ENCODE measurements at places on chromosomes 16 and 17.

DNA sequence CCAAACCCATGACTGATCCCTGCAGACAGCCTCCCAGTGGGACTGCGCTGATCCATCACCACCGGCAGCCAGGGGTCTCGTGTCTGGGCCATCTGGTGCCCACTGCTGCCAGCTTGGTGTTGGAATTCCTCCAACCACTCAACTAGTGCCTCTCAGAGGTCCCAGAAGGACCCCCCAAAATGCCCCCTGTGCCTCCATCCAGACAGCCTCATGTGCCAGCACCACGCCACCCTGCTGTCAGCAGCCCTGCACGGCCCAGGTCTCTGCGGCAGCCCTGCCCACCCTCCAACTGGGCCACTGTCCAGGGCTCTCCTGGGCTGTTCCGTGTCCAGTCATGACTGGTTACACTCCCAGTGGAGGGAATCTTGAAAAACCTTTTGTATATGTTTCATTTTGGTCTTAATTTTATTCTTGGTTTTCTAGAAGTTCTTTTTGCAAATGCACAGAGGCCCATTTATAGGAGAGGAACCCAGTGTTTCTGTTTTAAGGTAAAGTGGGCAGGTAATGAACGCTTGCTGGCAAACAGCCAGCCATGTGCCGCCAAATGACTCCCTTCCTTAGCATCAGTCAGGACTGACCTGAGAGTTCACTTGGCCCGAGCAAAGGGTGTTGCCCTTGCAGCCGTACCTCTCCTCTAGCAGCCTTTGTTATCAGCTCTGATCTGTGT, 34.6 kb downstream of the GRIN2C start:
- DNase-seq, result no peak

- DNase-seq, result no peak
Measured at GRCh38 chr16:52494621-52495020, 52.3 kb downstream of the TOX3 start.

DNA sequence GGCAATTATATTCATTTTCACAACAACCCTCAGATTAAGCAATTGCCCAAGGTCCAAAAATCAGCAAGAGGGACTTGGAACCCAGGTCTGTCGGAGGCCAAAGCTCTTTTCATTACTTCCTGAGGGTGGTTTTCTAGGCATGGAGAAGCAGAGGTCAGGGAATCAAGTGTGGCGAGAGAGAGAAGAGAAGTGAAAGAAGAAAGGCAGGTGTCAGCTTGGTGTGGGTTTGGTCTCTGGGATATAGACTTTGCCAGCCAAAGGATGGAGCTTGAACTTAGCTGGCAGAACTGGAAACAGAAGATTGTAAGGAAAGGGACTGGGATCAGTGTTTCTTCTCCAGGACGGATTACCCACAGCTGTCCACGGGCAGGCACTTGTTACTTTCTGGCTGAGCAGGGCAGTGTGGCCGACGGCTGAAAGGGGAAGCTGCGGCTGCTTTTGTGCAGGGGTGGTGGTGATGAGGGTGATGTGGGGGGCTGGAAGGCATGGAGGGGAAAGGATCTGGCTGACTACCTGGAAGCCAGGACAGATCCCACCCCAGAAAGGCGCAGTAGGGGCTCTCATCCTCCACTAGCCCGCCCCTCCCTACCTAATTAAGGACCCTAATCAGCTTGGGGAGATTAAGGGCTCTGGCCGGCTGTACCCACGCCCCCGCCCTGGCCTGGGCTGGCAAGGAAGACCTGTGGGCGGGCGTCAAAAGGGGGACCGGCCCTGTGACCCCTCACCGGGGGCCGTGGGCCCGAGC, at the start of gene GUCY2D:
GUCY2D (plus strand) TSS at position 640 of the 745 bp plus-strand sequence. CDS start 433 bp downstream, outside the sequence.
- DNase-seq, result no peak

DNA sequence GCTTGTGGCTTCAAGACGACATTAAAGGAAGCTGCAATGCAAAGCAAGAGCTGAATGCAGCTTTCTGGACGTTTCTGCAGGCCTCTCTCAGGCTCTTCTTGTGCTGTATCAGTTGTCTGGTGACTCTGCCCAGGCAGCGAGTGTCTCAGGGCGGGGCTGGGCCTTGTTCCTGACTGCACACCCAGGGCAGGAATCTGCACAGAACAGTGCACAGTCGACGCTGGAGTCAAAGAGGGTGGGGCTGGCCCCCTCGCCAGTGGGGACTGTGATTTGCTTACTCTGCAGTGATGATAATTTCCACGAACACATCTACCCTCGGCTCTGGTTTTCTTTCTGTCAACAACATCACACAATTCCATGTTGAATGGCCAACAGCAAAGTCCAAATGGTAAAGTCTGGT, 60.7 kb downstream of the IRF8 start:
- DNase-seq, result no peak

- DNase-seq, result no peak
Measured at GRCh38 chr16:11672206-11673090, 4.2 kb downstream of the SNN start.

DNA sequence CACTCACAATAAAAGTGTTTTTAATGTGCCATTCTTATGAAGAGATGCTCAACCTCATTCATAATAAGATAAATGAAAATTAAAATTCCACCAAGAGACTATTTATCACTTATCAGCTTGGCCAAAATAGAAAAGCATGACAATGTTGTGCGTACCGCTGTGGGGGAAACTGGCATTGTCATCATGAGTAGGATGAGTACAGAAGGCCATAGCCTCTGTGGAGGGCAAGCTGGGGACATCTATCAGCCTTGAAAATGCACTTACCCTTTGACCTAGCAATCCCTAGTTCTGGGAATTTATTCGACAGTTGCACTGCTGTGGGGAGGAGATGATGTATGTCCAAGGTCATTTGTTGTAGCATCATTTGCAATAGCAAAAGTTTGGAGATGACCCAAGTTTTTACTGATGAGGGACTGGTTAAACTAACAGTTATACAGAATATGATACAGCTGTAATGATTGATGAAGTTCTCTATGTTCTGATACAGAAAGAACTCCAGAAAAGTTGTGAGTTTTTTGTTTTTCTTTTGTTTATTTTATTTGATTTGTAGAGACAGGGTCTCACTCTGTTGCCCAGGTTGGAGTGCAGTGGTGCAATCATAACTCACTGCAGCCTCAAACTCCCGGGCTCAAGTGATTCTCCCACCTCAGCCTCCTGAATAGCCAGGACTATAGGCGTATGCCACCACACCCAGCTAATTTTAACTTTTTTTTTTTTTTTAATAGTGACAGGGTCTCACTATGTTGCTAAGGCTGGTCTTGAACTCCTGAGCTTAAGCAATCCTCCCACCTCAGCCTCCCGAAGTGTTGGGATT, 13.7 kb upstream of the PRKCB start:
- no peak for DNase-seq

- DNase-seq, result no peak
Measured at GRCh38 chr16:88977018-88977811, at the start of gene CBFA2T3. CBFA2T3 (minus strand) TSS chr16:88977207; CDS start chr16:88976807, 400 bp downstream.

DNA sequence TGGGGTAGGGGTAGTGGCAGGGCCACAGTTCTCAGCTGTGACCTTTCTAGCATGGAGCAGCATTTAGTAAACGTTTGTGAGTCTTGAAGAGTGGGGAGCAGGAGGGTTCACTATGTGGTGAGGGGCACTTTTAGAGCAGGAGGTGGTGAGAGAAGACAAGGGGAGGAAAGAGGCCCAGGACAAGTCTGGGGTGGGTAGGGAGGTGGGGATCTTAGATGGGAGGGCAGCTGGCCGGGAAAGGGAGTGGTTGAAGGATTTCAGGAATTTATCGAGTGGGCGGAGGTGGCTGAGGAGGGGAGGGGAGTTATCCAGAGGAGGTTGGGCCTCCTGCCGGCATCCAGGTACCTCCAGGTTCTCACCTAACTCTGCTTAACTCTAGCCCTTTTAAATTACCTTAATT, 1.9 kb downstream of the CLEC16A start:
- peak; percentile 90 for DNase-seq

DNA sequence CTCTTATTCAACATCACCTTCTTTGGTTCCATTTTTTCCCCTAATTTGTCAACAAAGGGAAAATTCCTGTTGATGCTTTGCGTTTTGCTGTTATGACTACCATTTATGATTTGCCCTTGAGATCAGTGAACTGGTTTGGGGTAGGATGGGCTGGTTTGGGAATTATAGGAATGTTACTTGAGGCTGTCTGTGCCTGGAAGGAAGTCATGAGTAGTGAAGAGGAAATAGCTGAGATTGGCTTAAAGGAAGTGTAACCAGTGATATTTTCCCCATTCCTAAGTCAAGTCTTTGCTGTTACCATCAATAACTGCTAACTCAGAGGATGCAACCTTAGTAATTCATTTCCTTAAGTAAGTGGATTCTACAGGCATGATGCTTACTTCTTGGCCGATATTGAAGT, 179.2 kb downstream of the MAP2K6 start:
- no peak for DNase-seq

- no peak for DNase-seq
Measured at GRCh38 chr16:87757841-87758426, 7.9 kb downstream of the KLHDC4 start.

DNA sequence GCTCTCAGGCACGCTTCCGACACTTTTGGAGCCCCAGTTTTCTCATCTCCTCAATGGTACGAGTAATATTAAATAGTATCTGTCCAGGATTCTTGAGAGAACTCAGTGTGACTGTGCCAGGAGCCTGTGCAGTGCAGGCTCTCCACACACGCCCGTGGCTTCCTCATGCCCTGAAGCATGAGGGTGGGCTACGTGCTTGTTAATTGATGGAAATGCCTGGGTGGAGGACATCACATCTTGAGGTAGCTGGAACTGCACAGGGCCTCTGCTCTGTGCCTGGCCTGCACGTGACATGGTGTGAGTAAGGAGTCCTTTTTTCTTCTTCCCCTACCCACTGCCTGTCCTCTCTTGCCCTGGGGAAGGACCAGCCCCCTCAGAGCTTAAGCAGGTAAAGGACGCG, 43.1 kb upstream of the LHX1 start:
- DNase-seq, result no peak

GRCh38 chr17:74972973-74973328, 392 bp upstream of the HID1 start:
- DNase-seq, result no peak

GRCh38 chr16:24736758-24737157, 7.3 kb downstream of the TNRC6A start:
- no peak for DNase-seq

DNA sequence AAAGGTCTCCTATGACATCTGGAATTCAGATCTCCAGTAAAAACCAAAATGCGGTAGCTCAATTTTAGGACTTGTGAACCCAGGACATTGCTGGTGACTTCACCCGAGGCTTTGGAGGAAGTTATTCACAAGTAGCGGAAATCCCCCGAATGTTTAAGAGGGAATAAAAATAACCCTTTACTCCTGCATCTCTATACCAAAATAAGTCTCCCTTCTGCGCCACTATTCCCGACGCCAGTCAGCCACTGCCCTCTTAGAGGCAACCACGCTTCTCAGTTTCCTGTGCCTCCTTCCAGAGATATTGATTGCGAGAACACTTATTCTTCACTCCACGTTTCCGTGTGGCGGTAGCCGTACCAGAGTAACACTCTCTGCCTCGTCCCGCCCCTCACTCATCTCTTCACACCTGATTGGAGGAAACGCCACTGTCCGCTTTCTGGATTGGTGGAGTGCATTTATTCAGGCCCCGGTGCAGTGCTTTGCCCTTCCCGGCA, 27.4 kb downstream of the EMP2 start:
- peak; percentile 56 for DNase-seq

- peak; percentile 66 for DNase-seq
Measured at GRCh38 chr17:47742319-47743181, 9.5 kb downstream of the TBX21 start.

- DNase-seq, result no peak
Measured at GRCh38 chr17:80916246-80916645, 75.4 kb upstream of the CHMP6 start.

- DNase-seq, result no peak
Measured at GRCh38 chr17:65527857-65528591, 33.4 kb downstream of the AXIN2 start.

GRCh38 chr16:78956859-78957258, 643.7 kb downstream of the MAF start:
- DNase-seq, result no peak

GRCh38 chr16:85064186-85064585, 36.6 kb downstream of the KIAA0513 start:
- no peak for DNase-seq

GRCh38 chr16:743794-744500, 3.1 kb upstream of the CIAO3 start:
- DNase-seq, result peak; percentile 36

GRCh38 chr17:49980703-49981197, 11.8 kb downstream of the DLX4 start:
- DNase-seq, result peak; percentile 91

GRCh38 chr16:4882633-4883285, 35.5 kb downstream of the UBN1 start:
- DNase-seq, result no peak

DNA sequence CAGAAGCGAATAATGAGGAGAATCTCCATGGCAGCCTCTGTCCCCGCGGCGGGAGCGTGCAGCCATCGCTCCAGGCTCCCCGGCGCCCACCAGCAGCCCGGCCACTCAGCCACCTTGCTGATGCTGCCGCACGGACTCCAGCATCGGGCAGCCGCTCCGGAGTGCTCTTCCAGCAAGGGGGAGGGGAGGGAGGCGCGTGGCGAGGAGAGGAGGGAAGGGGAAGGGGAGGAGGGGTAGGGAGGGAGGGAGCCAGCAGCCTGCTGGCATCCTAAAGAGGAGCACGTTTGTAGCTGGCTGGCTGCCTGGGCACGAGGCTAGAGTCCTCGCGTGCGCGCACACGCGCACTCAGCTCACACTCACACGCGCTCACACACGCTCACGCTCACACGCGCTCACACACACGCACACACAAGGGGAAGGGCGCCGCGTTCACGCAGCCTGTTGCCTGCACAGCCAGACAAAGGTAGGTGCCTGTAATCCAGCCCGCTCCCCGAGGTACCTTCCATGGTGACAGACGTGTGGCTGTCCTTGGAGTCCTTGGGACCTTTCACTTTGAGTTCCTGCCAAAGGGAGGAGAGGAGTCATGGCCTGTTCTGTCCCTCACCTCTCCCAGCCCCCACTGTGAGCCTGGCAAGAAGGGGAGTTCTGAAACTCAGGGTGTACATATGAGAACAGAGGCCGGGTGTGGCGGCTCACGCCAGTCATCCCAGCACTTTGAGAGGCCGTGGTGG, 82.1 kb downstream of the TIMM22 start:
- peak; percentile 67 for DNase-seq

- no peak for DNase-seq
Measured at GRCh38 chr17:7119314-7119713, 4.7 kb upstream of the ASGR2 start.

DNA sequence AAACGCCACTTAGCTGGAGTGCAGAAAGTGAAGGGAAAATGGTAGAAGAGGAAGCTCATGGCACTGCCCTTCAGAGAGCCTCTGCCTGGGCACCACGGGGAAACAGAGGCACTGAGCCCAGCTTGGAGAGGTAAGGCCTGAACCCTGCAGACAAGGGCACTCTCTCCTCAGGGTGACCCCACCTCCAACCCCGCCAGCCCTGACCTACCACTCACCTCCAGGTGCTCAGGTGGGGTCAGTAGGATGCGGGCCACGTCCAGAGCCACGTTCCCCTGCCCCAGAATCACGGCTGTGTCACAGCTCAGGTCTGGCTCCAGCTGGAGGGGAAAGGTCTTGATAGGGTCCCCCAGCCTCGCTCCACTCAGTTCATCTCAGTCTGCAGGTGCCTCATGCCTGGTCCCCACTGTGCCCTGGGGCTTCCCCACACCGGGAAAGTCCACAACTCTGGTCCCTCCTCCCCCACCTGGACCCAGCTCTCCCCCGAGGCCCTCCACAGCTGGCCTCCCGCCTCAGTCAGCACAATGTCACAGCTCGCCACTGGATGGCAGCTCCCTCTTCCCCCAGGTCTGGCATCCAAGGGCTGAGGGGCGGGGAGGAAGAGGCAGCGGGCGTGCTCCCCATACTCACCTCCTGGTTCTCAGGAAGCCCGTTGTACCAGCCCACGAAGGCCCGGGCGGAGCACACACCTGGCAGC, 6.0 kb upstream of the GRIN2C start:
- DNase-seq, result peak; percentile 40

GRCh38 chr17:82090549-82091263, 7.3 kb downstream of the FASN start:
- no peak for DNase-seq

Data from mesendoderm (in vitro differentiated cells).